Suppressor macrophage treated with lipopolysaccharide for 1 hour (primary cell): ENCODE measurements at places on chromosomes 5 and 9.

DNA sequence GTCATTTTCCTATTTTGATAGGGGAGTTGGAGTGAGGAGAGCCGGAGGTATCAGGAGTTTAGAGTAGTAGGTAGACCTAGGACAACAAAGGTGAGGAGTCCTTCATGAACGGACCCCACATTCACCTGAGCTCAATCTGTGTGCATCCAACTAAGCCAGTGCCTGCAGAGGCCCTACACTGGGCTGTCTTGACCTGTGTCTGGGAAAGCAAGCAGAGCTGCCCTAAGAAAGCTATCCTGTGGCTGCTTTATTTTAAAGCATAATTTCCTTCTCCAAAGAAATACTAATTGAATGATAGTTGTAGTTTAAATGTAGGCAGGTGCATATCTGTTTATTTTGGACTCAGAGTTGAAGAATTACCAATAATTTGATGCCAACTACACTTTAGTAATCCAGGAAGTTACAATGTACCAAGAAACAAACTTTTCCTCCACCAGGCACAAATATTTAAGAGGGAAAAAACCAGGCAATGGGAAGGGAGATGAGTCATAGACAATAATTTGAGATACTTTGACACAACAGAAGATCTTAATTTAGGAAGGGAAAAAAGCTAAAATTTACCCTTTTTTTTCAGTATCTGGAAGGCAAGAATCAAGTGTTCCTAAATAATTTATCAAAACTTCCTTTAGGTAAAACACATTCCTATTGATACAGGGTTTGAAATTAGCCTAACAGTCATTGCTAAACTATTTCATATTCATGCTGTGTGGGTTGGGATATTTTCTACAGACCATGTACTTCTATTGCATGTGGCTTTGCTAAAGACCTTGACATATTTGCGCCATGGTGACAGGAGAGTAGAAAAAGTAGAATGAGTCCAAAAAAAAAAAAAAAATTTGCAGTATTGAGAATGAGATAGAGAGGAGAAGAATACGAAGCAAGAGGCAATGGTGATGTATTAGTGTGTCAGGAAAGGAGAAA lies 376.6 kb upstream of the TUSC1 start:
- no peak for DNase-seq

GRCh38 chr5:1685066-1685465 lies 114.6 kb downstream of the MRPL36 start:
- DNase-seq, result no peak

DNA sequence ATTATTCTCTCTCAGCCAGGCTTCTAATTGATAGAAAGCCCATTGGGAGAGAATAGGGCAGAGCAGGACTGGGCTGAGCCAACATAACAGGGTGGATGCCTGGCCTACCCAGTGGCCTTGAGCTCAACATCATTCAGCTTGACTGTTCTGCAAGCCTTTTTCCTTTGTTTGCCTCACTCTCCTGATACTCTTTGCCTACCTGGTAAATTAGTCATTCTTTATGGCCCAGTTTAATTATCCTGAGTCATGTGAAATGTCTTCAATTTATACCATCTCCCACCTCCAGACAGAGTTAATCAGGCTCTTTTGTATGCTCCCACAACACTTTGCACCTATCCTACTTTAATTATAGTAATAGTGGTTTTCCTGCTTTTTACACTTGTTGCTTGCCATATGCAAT lies 13.6 kb downstream of the GLRA1 start:
- no peak for DNase-seq

- no peak for DNase-seq
Observed at GRCh38 chr5:169095976-169096375, 205.0 kb downstream of the SLIT3 start.

- peak; percentile 79 for DNase-seq
Observed at GRCh38 chr9:21432672-21433425, 7.4 kb upstream of the IFNA1 start.

- DNase-seq, result no peak
Observed at GRCh38 chr5:158707534-158707933, 392.2 kb downstream of the EBF1 start.

GRCh38 chr9:34049630-34050384 lies 1.1 kb upstream of the UBAP2 start:
- no peak for DNase-seq

DNA sequence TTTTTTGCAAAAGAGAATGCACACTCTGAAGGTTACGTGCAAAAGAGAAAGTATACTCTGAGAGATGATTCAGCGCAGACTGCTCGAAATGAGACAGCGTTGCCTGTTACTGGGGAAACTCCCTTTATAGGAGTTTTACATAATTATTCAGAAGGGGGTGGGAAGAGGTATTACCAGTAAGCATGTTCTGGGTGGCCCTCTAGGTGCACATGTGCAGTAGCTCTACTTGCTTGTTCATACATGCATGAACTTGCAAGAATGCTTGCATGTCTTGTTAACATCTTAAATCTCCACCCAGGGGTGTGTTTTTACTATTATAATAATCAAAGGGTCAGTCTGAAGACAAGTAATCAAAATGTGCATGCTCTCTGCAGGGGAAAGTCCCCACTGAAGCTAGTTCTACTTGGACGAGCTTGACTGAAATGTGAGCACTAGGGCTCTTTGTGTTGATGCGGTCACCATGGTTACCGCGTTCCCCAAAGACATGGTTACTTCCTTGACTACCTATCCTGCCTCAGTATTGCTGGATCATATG lies 75.5 kb downstream of the SGCD start:
- DNase-seq, result no peak

- no peak for DNase-seq
Observed at GRCh38 chr5:149921597-149921996, 23.0 kb downstream of the PDE6A start.

GRCh38 chr9:70205366-70206020 lies 53.3 kb upstream of the SMC5 start:
- DNase-seq, result no peak

DNA sequence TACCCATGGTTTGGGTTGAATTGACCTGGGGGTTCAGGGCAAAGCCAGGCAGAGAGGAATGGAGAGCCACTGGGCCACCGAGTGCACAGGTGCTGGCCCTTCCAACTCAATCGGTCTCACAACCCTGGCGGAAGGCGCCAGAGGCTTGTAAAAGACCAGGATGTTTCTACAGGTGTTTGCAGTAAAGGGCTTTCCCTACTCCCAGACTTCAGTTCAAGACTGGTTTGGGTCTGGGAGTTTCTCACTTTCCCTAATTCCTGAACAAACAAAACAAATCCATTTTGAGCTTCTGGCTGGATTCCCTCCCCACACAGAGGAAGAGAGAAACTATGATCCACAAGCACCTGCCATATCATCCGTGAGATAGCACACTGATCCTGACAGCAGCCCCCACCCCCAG lies 125.2 kb upstream of the KLF4 start:
- DNase-seq, result no peak

GRCh38 chr5:73633060-73633459 lies 7.1 kb downstream of the ARHGEF28 start:
- no peak for DNase-seq

DNA sequence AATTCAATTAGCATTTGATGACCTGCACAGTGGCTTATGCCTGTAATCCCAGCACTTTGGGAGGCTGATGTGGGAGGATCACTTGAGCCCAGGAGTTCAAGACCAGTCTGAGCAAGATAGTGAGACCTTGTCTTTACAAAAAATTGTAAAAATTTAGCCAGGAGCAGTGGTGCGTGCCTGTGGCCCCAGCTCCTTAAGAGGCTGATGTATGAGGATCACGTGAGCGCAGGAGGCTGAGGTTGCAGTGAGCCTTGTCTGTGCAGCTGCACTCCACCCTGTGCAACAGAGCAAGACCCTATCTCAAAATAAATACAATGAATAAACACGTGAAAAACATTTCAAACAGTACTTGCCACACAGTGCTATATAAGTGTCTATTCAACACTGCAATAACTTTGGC lies 4.2 kb downstream of the ABCA1 start:
- DNase-seq, result no peak

- peak; percentile 8 for DNase-seq
Observed at GRCh38 chr5:137498301-137498735, 808 bp downstream of the SPOCK1 start.

DNA sequence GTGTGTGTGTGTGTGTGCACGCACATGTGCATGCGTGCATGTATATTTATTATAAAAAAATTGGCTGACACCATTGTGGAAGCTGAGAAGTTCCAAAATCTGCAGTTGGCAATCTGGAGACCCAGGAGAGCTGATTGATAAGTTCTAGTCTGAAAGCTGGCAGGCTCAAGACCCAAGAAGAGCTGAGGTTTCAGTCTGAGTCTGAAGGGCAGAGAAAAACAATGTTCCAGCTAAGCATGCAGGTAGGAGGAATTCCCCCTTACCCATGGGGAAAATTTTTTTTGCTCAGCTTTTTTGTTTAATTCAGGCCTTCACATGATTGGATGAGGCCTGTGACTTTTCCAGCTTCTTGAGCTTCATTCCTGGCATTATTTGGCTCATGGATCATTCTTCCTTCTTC lies 31.2 kb upstream of the ACTBL2 start:
- no peak for DNase-seq

DNA sequence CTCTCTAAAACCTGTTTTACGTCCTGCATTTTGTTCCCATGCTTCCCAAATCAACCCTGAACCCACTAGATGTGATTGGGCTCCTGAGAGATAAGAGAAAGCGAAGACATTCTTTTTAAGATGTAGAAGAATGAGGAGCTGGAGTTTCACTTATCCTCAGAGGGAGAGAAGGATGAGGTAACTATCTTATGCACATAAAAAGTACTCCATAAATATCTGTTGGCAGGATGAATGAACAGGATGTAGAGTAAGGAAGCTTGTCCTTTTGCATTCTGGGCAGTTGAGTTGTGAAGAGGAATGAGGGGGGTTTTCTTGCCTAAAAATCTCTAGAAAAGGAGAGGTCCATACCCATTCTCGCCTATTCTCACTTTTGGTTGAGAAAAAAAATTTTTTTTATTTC lies 163.2 kb downstream of the UNC13B start:
- DNase-seq, result no peak

GRCh38 chr5:122183098-122183787 lies 53.9 kb downstream of the ZNF474 start:
- DNase-seq, result no peak

GRCh38 chr5:98786191-98786853 lies 12.9 kb downstream of the RGMB start:
- no peak for DNase-seq

DNA sequence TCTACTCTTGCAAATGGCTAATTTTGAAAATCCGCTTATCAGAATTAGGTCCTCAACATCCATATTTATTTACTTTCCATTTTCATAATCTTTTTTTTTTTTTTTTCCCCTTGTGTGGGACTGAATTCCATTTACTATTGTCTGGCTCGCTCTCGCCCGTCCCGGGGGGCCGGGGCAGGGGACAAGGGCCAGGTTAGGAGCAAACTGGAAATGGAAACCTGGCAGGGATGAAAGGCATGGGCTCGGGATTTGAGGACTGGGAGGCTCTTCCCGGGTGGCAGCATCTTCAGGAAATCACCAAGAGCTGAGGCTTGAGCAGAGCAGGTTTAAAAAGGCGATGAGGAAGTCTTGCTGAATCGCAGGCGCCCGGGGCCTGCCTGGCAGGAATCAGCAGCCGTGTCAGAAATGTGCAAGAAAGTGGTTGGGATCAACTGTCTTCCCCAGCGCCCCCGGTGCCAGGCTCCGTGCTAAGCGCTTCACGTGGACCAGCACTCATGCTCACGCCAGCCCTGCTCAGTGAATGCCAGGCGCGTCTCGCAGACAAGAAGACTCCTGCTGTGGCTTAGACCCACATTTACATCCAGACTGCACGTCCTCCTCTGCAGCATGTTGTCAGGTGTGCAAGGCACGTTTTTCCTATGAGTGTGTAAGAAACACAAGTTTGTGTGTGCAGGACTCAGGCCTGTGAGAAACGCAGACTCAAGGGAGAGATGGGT lies 66.3 kb upstream of the UNC5A start:
- DNase-seq, result no peak

DNA sequence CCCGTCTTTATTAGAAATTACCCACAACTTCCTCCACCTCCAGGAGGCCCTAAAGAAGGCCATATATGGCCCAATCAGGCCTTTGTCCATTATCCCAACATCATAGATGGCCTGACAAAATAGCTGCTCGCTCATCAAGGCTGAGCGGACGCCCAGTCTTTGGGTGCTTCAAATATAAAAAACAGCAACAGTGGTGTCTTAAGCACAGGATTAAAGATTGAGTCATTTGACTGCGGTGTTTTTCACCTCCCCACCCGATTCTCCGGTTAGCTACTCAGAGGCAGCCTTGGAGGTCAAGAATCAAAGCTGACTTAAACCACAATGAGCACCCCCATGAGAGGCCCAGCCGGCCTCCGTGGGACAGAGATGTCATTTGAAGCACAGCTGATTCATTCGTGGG lies 18.8 kb downstream of the S1PR3 start:
- DNase-seq, result no peak

DNA sequence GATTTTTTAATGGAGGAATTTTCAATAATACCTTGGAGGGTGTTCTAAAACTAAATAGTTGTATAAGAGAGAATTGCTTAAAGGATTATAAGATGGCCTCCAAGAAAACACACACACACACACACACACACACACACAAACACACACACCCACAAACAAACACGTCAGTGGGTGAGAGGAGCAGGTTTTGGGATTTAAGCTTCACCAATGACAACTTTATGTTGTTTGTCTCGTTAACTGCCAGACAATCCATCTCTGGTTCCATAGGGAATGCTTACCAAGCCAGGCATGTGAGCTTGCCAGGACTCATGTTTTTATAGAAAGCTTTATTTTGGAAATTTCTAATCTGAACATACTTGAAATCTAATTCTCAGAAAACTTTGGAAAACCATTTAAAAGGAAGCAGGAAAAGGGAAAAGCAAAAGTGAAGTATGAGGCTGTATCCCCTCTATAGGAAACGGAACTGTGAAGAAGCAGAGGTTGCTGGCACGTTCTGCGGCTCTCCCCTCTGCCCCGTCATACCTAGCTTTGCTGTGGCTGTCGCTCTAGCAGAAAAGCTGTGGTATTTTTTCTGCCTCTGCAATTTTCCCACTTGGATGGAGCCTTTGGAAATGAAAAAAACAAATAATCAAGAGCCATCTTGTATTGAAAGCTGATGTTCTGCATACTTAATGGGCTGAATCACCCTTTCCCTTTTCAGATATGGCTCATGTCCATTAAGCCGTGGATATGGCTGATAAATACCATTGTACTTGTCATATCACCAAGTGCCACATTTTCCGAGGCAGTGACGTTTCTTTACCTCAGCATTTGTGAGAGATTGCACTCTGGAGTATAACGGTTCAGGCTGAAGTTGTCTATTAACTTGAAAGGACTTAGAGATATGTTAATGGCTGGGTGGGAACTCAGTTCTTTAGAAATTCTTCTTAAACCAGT lies 112.7 kb downstream of the NTRK2 start:
- DNase-seq, result no peak

DNA sequence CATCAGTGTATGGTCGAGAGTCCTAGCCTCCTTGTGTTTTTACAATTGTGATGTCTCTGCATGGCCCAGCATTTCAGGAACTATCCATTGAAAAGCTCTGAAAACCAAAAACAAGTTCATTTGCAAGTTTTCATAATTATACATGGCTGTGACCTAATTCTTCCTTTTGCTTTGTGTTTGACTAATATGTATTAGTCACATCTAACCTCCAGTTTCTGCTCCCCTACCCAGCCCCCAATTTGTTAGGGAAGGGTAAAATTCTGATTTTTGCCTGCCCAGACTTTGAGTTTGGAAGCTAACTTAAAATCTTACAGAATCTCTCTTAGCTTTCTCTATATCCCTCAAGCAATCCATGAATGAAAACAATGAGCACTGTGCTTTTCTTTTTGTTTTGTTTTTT lies 128.2 kb upstream of the SEMA6A start:
- no peak for DNase-seq

- no peak for DNase-seq
Observed at GRCh38 chr5:38847559-38848347, 1.9 kb downstream of the OSMR start.

GRCh38 chr5:117872798-117873368 lies 1115.5 kb downstream of the DTWD2 start:
- DNase-seq, result no peak
